ENCODE measurements at places on chromosomes 11 and 22. TPM values are rescaled to one million over a fixed set of nuclear protein-coding genes. Genes with fewer than 3 reads are reported as not detected.

DNA sequence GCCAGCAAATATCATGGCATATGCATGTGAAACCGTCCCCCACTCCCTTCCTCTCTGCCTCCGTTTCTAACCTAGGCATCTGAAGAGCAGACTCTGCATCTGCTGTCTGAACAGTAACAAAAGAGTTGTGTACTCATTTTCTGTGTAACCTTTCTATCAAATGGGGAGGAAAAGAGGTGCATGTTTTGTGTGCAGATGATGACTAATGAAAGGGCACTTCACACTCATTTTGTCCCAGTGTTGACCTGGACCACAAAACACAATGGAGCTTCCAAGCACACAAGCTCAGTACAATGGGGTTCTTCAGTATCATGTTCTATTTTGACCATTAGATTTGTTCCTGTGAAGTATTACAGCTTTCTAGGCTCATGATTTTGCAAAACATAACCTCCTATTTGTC lies 13.0 kb downstream of the JHY start:
- DNase-seq: no peak

- DNase-seq: no peak
Observed at GRCh38 chr11:24760681-24761080, 263.8 kb downstream of the LUZP2 start.

GRCh38 chr11:110907629-110908028 lies 195.4 kb upstream of the ARHGAP20 start:
- no peak for DNase-seq

DNA sequence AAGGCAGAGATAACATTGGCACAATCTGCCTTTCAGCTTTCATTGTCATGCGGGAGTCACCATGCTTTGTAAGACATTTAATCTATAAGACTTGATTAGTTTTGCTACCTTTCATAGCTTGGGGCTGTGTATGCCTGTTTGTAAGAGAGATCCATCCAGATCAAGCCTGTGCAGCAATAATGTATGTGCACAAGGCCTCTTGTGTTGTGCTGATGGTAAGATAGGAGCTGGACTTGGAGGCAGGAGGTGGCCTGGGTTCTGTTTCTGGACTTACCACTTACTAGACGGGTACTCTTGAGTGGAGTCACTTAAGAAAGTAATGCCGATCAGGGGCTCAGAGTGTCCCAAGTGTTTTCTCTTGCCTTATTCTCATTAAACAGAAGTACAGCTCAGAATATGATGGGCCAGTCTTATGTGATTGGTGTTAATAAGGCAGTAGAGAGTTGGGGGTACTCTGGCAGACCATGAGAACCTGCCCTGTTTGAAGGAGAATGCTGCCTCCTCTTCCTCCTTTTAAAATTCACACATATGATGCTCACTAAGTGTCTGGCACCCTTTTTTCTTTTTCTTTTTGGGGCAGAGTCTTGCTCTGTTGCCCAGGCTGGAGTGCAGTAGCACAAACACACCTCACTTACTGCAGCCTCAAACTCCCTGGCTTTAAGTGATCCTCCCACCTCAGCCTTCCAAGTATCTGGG lies 30.9 kb downstream of the PTPRJ start:
- no peak for DNase-seq

- no peak for DNase-seq
Observed at GRCh38 chr11:4881860-4882500, at the start of gene OR51T1. OR51T1 (plus strand) TSS chr11:4881900; CDS start chr11:4881900, 0 bp downstream.

DNA sequence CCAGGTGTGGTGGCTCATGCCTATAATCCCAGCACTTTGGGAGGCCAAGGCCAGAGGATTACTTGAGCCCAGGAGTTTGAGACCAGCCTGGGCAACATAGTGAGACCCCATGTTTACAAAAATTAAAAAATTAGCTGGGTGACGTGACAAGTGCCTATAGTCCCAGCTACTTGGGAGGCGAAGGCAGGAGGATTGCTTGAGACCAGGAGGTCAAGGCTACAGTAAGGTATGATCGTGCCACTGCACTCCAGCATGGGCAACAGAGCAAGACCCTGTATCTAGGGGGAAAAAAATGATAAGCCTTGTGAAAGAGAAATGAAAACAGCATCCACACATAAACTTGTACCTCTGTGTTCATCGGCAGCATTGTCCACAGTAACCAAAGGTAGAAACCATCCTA lies 8.1 kb upstream of the CCND1 start:
- DNase-seq: no peak

- DNase-seq: no peak
Observed at GRCh38 chr11:61842528-61842820, 14.4 kb downstream of the FADS2 start.

DNA sequence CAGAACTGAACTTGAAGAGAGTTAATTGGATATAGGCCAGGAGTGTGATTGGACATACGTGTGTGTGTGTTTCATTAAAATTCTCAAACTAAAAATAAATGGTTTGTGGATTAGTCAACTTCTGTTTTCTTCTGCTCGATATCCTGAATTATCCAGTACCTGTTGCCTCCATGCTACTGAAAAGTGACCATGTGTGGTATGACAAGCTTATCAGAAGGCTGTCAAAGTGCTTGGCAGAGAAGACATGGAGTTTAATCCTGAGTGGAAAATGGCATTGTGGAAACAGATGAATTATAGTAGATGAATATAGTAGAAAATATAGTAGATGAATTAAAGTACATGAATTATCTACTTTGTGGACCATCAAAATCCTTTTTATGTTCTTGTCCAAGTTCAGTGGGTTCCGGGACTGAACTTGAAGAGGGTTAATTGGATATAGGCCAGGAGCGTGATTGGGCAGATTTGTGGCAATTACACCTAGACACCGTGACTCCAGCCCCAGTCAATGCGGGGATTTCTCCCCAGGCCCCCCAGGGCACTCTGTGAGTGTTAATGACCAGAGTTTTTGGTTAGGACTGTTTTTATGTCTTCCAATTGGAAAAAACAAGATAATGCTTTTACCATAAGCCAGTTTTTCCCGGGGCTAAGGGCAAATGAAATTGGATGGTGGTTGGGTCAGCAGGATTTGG lies 30.1 kb downstream of the GRAMD1B start:
- DNase-seq: no peak

DNA sequence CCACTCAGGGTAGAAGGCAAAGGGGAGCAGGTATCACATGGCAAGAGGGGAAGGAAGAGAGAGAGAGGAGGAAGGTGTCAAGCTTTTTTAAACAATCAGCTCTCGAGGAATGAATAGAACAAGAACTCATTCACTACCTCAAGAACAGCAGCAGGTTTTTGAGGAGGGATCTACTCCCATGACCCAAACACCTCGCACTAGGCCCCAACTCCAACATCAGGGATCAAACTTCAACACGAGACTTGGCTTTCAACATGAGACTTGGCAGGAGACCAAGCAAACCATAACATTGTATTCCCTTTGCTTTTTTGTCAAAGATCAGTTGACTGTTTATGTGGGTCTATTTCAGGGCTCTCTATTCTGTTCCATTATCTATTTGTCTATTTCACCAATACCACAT lies 26.9 kb upstream of the APOBEC3A start:
- no peak for DNase-seq

- DNase-seq: no peak
Observed at GRCh38 chr11:92607969-92608722, 361.3 kb upstream of the MTNR1B start.

DNA sequence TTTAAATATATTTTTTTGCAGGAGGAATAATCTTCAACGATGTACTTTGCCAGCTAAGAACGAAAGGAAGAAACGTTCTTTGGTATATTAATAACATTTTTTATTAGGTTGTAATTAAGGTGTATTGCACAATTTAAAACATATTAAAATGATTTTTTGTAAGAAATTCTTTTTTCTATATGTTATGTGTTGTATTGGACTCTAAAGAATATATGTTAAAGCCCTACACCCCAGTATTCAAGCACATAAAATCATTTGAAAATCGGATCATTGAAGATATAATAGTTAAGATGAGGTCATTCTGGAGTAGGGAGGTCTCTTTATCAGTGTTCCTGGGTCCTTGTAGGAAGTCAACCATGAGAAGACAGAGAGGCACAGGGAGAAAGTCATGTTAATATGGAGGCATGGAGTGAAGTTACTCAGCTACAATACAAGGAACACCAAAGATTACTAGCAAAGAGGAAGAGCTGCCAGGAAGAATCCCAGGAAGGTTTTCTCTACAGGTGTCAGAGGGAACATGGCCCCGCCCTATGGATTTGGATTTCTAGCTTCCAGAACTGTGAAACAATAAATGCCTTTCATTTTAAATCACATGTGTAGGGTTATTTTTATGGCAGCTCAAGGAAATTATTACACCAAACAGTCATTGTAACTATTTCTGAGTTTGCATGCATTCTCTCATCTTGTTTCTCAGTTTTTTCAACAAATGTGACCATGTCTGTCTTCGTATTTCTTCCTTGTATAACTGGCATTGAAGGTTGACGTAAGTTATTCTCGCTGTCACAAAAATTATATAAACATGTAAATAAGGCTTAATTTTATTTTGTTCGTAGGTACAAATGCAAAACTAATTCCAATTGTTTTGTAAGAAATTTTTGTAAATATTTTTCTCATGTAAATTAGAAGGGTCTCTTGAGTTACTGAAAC lies 75.4 kb upstream of the VPREB1 start:
- no peak for DNase-seq

- no peak for DNase-seq
Observed at GRCh38 chr11:73293356-73293936, 14.6 kb upstream of the ARHGEF17 start.

GRCh38 chr11:1528710-1529109 lies 42.1 kb upstream of the MOB2 start:
- no peak for DNase-seq

DNA sequence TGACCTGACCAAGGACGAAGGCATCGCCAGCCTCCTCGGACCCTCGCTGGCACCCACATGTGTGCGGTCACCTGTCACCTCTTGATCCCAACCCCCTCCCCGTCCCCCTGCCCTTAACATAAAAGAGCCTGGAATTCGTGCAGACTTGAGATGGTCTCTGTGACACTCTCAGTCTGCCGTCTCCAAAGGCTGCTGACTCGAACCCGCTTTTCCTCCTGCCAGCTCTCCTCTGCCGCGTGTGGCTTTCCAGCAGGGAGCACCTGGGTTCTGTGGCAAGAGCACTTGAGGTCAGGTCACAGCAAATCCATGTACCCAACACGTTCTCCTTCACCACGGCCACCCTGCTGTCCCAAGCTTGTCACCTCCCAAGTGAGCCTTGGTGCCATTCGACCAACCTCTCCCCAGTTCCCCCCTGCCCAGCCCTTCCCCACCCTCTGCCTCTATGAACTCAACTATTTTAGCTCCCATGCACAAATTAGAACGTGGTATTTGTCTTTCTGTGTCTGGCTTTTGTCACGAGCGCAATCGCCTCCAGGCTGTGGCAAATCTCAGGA lies 207.6 kb downstream of the BRD1 start:
- DNase-seq: no peak

- DNase-seq: no peak
Observed at GRCh38 chr22:30876915-30877553, 91.5 kb downstream of the MORC2 start.

GRCh38 chr11:120900643-120901042 lies 123.3 kb upstream of the TBCEL start:
- DNase-seq: peak; percentile 31

DNA sequence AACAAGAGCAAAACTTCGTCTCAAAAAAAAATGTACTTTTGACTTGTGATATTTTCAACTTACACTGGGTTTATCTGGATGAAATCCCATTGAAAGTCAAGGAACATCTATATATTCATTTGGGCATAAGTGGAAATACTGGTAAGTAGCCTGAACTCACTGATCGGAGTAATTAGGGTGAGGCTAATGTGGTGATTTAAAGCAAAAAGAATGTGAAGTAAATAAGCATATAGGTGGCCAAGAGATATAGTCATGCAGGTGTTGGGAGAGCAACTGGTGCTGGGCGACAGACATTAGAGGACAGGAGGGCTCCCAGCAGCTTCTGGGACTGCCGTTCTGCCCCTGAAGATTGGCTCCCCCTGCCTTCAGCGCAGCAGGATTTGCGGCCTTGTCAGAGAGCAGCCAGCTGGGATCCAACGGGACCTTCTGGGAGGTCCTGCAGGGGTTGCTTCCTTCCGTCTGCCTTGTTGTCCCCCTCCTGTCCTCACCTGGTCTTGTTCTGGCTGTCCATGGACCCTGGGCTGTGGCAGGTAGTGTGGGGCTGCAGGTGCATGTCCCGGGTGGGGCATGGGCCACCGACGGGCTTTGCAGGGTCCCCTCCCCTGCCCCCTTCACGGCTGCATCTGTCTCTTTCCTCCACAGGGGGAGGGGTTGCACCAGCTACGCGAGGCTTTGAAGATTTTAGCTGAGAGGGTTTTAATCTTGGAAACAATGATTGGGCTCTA lies 14.1 kb downstream of the RHBDD3 start:
- DNase-seq: peak; percentile 19

DNA sequence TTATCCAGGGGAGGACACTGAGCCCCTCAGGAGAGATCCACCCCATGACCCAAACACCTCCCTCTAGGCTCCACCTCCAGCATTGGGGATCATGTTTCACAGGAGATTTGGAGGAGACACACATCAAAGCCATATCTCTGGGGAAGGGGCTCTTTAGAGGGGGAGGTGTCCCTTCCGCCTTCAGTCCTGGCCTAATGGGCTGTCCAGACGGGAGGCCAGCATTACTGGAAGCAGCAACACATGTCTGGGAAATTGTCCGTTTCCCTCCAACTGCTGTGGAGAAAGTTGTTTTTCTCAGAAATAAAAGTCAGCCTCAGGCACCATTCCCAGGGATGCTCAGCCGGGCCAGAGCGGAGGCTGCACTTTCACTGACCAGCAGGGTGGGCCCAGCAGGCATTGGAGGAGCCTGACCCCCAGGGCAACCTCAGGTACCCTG lies 9.5 kb downstream of the CACNA1I start:
- no peak for DNase-seq

DNA sequence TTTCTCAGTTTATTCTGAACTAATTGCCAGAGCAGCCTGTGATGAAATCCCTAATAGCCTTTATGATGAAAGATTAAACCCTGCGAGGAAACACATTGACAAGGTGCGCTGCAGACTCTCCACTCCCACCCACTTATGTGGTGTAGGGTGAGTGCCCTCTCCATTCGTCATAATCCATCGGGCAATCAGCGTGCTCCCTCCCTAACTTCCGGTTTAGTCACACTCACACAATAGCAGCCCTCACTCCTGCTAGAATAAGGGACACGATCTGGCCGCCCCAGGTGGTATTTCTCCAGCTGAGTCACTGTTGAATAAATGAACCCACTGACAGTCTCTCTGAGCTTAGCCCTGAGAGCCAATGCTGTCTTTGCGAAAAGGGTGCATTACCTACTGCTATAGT lies 188.3 kb downstream of the OPCML start:
- DNase-seq: no peak

The MUC2 gene
- total RNA-seq: not detected

The THAP12 gene
- 112 TPM for total RNA-seq

The CD3E gene
- not detected for total RNA-seq

The TECTA gene
- 0.84 TPM for total RNA-seq

The SCN3B gene
- total RNA-seq: not detected

The TTLL8 gene
- total RNA-seq: not detected

The TIGD3 gene
- 4.3 TPM for total RNA-seq

The TPH1 gene
- total RNA-seq: 0.24 TPM

The RAB36 gene
- 2.1 TPM for total RNA-seq

The SAA2 gene
- not detected for total RNA-seq

The PHOX2A gene
- total RNA-seq: not detected

The SLCO2B1 gene
- 0.12 TPM for total RNA-seq

The UBQLNL gene
- 0.19 TPM for total RNA-seq

The OR51I1 gene
- total RNA-seq: not detected

All from neural progenitor cell (in vitro differentiated cells).